ENCODE measurements at places on chromosomes 1 and 21.

DNA sequence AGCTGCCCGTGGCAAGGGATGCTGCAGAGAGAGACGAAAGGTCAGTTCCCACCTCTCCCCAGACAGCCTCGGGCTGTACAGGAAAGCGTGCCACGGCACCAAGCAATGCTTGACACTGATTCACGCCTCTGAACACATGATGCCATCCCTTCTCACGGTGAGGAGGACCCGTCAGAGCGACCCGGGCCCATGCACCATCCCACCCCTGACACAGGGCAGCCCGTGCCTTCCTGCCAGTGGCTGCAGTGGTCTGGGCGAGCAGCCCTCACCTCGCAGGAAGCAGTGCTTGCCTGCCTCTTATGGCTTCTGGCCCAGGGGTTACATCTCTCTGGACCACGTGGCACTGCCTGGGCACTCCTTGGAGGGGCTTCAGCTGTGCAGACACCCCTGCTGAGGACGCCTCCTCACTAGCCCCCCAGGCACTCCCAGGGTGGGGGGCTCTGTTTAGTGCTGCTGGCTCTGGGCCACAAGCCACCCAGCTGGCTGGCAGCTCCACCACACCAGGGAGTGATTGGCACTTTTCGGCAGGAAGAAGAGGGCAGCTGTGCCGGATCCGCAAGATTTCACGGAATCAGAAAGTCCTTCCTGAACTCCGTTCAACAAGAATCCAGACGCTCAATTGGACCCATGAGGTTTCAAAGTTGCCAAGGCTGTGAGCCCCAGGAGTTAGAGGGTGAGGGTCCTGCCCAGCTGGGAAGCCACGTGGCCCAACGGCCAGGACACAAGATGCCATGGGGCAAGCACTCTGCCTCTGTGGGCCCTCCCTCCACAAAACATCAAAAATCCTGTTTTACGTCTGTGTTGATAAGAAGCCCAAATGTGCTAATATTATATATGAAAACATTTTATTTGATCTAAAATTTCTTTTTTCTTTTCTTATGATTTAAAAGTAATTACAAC, 34.8 kb upstream of the SLC19A1 start:
- DNase-seq = no peak

GRCh38 chr1:27360159-27361043, 6.4 kb downstream of the MAP3K6 start:
- DNase-seq = peak; percentile 78

GRCh38 chr1:62232871-62233278, 38.2 kb downstream of the L1TD1 start:
- no peak for DNase-seq

DNA sequence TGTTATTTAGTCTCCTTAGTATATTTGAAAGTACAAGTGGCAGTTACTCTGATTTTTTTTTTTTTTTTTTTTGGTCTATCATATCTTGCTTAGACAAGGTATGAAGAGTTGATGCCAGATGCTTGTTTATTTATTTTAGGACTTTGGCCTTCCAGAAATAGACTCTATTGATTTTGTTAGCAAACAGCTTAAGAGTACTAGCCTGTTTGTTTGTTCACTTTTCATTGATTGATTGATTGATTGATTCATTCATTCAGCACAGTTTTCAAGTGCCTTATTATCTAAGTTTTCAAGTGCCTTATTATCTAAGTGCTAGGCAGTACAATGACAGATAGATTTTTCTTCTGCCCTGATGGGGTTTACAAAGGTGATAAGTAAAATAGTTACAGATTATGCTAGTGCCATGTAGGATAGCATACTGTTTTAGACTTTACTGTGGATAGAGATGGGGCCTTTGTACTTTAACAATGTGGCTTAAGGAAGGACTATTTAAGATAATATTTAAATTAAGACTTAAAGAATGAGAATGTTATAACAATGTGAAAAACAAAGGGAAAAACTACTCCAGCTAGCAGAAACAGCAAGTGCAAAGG, 50.5 kb downstream of the MTF2 start:
- no peak for DNase-seq

DNA sequence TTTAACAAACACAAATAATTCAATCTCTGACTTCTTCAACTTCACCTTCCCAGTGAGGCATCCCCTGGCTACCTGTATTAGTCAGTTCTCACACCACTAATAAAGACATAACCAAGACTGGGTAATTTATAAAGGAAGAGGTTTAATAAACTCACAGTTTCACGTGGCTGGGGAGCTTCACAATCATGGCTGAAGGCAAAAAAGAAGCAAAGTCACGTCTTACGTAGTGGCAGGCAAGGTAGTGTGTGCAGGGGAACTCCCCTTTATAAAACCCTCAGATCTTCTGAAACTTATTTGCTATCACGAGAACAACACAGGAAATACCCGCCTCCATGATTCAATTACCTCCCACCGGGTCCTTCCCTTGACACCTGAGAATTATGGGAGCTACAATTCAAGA, 478.5 kb downstream of the ADGRL2 start:
- no peak for DNase-seq

DNA sequence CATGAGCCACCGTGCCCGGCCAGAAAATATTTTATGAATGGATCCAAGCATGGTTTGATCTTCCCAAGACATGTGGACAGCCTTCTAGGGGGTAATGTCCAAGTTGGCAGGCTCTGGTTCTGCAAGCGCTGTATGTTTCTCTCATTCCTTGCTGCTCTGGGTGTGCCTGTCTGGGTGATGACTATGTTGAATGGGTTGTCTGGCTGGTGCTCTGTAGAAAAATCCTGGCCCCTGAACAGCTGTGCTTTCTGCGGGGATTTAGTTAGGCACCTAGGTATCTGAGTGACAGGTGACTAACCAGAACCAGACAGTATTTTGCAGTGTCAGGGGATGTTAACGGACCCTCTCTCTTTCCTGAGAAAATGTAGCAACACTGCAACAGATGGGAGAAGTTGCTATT, 14.1 kb downstream of the HUNK start:
- no peak for DNase-seq

- DNase-seq = no peak
These were observed 1.5 kb downstream of the TRIM62 start for GRCh38 chr1:33180226-33180910.

GRCh38 chr21:32455548-32455947, 43.0 kb downstream of the EVA1C start:
- DNase-seq = no peak

GRCh38 chr1:94540440-94541245, 916 bp downstream of the F3 start:
- DNase-seq = no peak

DNA sequence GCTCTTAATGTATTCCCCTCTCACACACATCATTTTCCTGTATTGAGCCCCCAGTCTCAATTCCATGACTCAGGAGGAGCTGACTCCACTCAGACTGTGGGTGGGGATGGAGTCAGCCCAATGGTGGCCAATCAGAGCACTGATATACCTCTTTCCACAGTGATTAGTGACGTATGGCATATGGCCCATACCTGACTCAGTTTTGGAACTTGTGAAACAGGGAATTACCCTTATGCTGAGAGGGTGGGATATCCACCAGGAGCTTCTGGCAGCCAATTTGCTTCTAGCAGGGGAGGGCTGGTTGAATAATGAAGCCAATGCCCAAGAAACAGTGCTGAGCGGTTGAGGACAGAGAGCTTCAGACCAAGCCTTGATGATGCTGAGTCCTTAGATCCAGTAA, 86.4 kb upstream of the SPATA6 start:
- DNase-seq = no peak

- DNase-seq = no peak
These were observed 179.3 kb downstream of the BARHL2 start for GRCh38 chr1:90537606-90538362.

DNA sequence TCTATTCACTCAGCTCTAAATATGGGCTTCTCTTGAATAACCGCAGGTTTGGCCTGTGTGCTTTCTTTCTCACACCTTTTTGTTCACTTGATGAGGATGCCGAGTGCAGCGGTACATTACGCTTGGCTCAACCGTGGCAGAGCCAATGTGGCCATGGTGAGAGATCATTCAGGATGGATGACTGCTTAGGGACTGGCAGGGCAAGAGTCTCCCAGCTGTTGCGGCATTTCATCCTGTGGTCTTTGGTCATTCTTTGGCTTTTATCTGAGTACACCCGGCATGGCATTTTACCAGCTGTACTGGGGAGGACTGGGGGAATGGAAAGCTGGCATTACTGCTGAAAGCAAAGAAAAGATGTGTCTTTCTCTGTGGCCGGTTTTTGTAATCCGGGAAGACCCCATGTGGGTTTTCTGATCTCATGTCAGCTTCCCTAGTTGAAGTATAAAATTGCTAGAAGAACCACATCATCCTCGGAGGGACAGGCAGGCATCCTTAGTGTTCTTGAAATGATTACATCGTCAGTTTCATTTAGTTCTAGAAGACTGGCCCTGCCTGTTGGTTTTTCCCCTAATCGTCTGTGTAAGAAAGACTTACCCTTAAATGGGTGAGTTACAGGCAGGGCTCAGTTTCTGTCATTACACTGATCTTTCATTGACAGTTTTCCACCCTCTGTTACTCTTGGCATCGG, 15.1 kb downstream of the PCP4 start:
- no peak for DNase-seq

DNA sequence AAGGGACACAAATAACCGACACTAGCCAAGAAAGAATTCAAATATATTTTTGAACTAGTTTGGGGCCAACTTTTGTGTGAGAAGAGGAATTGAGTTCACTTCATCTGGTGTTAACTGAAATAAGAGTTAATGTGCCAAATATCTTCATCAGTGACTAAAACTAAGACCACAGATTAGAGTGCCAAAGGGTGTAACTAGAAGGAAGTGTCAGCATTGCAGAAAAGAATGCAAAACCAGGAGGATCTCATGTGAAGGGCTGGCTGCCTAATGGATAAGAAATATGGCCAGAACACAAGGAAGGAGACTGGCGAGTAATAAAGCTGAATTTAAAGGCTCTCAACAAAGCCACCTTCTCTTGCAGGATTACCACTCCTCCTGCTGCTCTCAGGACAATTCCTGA, 61.8 kb upstream of the LRRC8D start:
- no peak for DNase-seq

DNA sequence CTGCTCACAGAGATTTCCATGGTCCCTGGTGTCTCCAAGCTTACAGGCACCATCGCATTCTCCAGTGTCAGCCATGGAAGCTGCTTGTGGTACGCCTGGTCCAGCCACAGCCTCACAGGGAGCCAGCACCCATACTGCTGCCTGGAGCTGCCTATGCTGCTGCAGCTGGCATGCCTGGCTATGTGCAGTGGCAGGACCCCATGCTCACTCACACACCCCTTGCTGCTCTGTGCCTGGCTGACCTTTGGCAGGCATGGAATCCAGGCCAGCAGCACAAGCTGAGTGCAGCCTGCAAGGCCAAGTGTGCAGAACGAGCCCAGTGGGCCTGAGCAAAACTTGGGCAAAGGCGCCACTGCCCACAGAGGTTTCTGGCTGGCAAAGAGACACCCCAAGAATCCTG, 26.4 kb upstream of the DENND1B start:
- DNase-seq = no peak

DNA sequence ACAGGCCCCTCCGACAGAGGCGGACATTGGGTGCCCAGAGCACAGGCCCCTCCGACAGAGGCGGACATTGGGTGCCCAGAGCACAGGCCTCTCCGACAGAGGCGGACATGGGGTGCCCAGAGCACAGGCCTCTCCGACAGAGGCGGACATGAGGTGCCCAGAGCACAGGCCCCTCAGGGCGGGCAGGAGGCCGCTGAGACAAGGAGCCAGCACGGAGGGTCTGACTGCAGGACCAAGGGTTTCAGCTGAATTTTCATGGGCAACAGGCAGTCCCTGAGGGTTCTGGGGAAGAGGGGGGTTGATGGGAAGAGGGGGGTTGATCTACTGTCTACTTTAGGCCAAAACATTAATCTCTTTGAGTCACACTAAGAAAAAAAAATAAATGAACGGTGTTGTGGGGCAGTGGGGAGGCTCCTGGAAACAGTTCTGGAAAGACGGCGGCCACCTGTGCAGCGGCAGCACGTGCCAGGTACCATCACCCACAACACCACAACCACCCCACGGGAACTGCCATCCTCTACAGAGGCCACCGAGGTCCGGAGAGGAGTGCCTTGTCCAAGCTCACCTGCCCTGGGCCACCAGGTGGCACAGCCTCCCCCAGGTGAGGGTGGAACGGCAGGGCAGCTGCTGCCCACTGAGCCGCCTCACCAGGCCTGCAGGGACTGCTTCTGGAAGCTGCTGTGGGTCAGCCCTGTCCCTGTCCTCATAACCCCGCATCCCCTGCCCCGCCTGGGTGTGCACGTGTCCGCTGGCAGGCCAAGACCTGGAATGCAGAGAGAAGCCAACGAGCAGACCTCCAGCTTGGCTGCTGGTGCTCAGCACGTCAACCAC, 20.5 kb downstream of the PRDM15 start:
- DNase-seq = no peak

DNA sequence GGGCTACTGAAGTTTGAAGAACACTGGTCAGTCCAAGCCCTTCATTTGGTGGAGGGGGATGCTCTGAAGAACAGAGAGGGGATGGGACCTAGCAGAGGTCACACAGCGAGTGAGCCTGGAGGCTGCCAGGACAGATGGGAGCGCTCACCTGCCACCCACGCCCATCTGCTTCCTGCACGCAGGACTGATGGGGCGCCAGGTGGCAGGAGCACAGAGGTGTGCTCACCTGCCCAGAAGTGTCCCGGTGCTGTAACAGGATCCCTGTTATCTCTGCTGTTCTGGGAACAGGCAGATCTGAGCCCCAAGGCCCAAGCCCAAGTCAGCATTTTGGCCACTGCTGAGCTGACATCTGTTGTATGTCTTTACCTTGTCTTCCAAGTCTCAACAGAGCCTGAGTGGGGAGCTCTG, 40.5 kb downstream of the EPHB2 start:
- no peak for DNase-seq

DNA sequence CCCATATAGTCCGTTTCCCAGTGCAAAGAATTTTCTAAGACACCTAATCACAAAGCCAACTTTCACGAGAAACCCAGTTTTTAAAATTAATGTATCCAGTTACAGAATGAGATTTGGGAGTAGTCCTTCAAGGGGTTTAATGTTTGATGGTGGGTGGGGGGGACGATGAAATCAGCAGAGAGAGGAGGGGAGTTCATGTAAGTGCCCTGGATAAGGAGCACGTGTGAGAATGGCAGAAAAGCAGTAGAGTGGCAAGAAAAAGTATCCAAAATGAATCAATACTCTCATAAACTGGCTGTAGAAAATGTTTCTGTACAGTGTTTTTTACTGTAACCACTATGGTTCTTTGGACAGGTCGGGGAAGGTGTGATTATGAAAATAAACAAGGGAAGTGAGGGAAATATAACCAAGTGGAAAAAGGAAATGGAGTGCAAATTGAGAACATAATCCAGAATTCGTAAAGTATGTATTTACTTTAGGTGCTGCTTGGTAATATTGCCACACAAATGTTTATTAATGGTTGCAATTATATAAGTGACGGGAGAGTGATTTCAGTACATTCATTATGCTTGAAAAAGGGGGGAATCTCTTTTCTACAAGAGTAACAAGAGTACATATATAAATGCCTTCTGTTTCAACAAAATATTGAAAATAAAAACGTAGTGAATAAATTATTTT, 118.7 kb upstream of the RRP15 start:
- peak; percentile 1 for DNase-seq

All from B cell (primary cell).